ENCODE measurements at places on chromosomes 12 and 14.

DNA sequence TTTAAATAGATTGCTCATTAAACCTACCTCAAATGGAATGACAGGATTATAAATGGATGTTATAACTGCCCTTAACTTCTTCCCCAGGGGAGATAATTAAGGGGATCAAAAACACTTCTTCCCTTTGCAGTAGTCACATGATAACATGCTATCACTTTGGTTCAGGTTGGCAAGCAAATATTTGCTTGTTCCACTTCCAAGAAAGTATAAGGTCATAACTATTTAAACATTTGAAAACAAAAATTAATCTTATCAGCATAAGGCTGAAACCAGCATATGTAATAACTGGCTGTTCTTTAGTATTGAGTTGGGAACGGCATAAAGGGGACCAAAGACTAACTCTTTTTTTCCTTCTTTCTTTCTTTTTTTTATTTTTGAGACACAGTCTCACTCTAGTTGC is 2.4 kb upstream of the LYZ start:
- no peak for DNase-seq

GRCh38 chr12:45966486-45966885 is 23.9 kb downstream of the SCAF11 start:
- no peak for DNase-seq

- no peak for DNase-seq
Measured at GRCh38 chr14:55583942-55584468, 4.0 kb downstream of the KTN1 start.

- no peak for DNase-seq
Measured at GRCh38 chr14:60204104-60204842, 39.1 kb upstream of the DHRS7 start.

GRCh38 chr12:14399871-14400270 is 34.4 kb downstream of the ATF7IP start:
- DNase-seq = no peak

- DNase-seq = no peak
Measured at GRCh38 chr12:118022728-118023109, 6.2 kb downstream of the RFC5 start.

- DNase-seq = no peak
Measured at GRCh38 chr14:105206873-105207272, 25.8 kb upstream of the NUDT14 start.

- no peak for DNase-seq
Measured at GRCh38 chr12:13028825-13029570, 15.2 kb upstream of the FAM234B start.

GRCh38 chr14:90053044-90053443 is 8.8 kb upstream of the KCNK13 start:
- peak; percentile 8 for DNase-seq

DNA sequence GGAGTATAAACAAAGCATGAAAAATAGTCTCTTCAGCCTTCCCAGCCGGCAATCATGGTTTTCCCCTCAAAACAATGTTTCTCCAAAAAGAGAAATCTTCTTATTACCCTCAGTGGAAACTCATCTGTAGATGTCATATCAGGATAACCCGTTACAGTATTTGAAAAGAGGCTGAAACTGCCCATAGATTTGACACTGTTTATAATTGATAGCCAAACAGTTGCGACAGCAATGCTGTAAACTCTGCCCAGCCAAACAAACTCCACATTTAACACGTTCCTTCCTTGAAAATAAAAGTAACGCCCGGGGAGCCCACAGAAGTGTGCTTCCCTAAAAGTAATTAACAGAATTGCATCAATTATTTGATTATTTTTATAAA is 201.3 kb upstream of the FOXN3 start:
- no peak for DNase-seq

Measured in AG09309 (cell line).